ENCODE measurements at places on chromosomes 6 and 20.

DNA sequence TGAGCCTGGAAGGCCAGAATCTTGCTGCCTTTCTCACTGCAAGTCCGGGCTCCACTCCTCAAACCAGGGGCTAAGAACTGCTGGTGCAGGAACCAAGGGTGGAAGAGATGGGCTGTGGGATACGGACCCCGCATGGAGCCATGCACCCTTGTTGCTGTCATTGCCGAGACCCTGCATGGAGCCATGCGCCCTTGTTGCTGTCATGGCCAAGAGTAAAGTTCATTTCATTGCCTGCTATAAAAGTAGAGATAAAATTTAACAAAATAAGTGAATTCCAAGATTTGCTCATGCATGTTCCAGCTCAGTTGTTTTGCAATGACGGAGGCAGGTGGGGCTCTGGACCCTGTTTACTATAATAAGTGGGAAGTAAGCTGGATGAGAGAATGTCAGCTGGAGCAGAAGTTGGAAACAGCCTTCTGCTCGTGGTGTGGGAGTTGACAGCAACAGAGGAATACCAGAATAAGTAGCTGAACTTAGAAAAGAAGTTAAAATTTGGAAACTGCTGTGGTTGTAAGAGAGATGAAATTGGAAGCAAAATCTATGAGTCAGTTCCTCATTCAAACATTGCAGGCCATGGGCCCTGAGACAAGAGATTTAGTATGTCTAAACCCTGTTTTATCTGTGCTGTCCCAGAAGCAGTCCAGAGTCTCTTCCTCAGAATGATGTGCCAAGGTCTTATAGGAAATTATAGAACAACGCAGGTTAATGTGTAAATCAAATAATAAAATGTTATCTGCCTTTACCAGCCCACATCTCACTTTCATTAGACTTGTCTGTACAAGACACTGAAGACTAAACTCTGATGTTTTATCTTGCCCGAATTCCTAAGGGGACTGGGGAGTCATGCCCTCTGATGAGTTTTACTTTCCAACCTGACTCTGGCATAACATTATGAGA, 15.8 kb upstream of the THBS2 start:
- DNase-seq: no peak

DNA sequence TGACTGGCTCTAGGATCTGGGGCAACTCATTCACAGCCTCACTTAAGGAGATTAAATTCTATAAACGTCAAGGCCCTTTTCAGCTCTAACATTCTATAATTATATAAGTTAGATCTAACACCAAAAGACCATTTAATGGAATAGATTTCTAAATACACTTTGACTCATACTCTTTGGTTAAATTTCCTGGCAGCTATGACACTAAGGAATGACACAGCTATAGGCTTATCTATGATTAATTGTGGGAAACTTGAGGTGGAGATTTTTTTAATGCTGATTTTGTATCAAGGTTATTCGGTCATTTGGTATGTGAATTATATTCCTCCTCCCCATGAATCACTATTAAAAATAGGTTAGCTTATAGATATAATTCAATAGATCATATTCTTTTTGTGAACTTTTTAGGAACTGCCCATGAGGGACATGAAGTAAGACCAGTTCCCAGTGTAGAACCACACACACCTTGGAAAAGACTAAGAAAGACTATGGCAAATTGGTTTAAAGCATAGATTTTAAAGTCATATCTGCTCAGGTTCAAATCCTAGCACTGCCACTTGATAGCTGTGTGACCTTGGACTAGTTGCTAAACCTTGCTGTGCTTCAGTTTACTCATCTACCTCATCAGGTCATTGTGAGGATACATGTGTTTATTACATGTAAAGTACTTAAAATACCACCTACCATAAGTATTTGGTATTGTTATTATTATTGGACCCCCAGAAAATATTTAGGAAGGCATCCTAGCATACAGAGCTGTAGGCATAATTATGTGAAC, 116.0 kb downstream of the CRYBG1 start:
- DNase-seq: no peak

DNA sequence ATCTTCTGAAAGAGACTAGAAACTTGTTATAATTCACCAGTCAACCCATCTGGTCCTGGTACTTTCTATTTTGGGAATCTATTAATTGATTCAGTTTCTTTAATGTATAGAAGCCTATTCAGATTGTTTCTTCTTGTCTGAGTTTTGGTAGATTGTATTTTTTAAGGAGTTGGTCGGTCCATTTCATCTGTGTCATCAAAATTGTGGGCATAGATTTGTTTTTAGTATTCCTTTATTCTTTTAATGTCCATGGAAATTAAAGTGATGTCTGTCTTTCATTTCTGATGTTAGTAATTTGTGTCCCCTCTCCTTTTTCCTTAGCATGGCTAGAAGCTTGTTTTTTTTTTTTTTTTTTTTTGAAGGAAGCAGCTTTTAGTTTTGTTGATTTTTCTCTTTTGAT, 15.2 kb downstream of the STXBP5 start:
- no peak for DNase-seq

GRCh38 chr20:63942969-63943807, 13.0 kb downstream of the UCKL1 start:
- no peak for DNase-seq

- no peak for DNase-seq
Measured at GRCh38 chr6:112682071-112682470, 334.9 kb downstream of the RFPL4B start.

All from hematopoietic multipotent progenitor cell (in vitro differentiated cells).